ENCODE measurements at places on chromosomes 4 and X.
A peak's percentile ranks its signal among the peaks of the same experiment; 100 is the strongest.

- peak; percentile 70 for DNase-seq
These were observed 3.0 kb upstream of the CITED1 start for GRCh38 chrX:72308566-72309296.

DNA sequence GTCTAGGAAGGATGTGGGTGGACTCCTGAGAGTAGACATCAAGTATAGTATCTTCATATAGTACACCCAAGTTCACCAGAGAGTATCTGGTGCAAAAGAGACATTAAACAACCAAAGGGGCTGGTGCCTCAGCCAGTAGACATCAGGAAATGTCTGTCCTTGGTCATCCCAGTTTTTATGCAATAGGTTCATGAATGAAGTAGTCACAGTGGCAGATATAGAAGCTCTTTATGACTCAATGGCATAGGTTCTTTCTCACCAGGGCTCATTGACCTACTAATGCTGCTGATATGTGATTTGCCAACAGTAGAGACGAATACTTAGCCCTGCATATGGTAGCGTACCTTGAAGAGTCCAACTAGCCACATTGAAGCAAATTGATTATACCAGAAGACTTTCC lies 45.0 kb upstream of the CCDC149 start:
- DNase-seq, result no peak

GRCh38 chrX:120751683-120752082 lies 121.8 kb upstream of the C1GALT1C1 start:
- no peak for DNase-seq

DNA sequence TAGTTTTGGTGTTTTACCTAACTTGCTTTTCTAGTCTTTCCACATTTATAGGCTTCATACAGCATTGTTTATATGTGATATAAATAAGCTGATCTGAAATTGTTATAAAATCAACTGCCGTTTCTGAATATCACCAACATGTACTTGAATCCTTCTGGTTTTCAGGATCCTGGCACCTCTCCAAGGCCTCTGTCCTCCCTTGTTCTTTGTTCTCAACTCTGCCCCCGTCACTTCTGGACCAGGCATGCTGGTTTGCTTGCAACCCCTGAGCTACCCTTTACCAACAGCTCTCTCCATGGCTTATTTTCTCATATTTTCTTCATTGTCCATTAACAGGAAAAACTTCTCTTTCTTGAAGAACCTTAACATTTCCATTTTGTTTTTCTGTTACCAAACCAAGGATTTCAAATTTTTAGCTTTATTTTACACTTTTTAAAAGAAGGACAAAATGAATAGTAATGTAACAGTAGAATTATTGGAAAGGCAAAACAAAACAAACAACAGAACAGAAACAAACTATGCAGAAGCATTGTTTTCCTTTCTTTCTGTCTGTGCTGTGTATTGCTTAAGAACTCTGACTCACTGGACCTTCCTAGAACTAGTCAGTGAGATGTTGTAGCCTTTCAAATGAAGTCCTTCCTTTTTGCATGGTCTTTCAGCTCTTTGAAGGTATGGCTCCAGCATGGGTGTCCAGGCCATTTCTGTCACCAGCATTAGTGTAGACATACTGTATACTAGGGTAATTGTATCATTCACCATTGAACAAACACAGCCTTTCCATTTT lies 44.8 kb downstream of the BANK1 start:
- no peak for DNase-seq

GRCh38 chr4:1636490-1637211 lies 47.5 kb downstream of the FAM53A start:
- no peak for DNase-seq

GRCh38 chr4:86058621-86059020 lies 301.2 kb downstream of the MAPK10 start:
- DNase-seq, result no peak

DNA sequence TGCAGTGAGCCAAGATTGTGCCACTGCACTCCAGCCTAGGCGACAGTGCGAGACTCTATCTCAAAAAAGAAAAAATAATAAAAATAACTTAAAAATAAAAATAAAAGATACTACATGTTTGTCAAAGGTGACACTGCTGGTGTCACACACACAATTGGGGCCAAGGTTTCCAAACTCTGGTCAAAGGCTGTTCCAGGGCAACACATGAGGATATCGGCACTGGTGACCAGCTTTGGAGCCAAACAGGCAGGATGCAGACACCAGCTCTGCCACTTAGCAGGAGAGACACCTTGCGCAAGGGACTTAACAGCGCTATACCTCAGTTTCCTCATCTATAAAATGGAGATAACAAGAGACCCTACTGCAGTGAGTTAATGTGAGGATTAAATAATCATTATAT lies 52.3 kb downstream of the CD99L2 start:
- DNase-seq, result no peak

- DNase-seq, result no peak
These were observed 26.9 kb downstream of the CRLF2 start for GRCh38 chrX:1185561-1185960.

DNA sequence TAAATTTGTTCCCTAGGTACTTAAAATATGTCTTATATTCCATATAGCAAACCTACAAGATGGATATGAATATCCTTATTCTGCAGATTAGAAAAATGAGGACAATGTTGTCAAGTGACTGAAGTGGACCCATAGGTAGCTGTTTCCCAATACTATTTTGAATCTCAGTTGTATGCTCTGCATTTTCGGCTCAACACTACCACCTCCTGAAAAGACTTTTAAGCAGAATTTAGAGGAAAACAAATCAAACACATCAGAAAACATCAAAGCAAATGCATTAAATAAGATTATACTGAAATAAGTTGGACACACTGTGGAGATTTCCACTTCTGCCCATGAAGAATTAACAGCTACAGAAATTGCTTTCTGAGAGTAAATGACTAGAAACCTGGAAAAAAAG lies 488.7 kb downstream of the TRIML1 start:
- DNase-seq, result no peak

GRCh38 chr4:13441506-13441905 lies 42.6 kb downstream of the RAB28 start:
- DNase-seq, result no peak

DNA sequence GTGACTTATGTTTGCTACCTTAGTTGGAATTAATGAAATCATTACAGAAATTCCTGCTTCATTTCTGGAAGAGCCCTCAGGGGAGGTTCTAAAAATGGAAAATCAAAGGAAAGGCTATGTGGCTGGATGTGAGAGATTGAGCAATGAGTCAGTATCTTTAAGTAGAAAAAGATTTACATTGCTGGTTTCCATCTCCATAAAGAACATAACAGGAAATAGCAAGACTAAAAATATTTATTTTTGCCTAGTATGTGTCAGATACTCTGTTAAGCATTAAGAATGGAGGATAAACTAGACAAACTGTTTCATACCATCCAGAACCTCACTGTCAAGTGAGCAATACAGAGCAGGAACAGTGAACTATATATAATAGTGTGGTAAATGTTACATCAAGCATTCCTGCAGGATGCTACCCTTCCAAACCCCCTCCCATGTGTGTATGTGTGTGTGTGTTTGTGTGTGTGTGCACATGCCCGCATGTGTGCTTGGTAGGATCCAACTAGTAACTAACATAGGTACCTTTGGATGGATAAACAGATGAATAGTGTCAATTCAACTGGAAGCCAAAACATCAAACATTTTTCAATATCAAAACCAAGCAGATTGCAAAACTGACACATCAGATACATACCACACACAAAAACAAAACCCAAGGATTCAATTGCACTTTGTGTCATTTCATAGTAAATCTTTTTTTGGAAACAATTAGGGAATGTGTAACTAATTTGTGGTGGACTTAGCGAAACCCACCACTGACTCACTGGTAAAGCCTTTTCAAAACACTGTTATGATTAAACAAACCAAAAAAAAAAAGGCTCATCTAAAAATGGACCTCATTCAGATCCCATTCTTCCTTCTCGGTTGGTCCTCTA lies 223.4 kb downstream of the SHROOM3 start:
- DNase-seq, result no peak

DNA sequence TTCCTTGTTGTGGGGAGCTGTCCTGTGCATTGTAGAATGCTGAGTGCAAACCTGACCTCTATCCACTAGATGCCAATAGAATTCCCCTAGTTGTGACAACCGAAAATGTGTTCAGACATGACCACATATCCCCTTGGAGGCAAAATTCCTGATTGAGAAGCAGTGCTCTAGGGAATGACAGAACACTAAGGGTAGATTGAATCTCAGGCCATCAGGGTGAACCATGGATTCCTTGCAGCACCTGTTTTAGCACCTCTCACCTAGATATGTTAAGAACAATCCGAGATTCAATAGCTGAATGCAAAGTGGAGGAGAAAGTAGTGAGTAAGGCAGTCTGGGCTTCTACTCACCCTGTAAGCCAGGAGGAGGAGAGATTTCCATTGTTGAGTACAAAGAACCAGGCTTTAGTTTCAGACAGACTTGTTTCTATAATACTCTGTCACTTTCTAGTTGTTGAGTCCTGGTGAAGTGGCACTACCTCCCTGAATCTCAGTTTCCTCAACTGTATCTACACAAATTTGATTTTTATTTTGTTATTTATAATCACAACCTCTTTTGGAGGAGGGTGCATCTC lies 111.0 kb upstream of the RAP2C start:
- DNase-seq, result no peak

GRCh38 chrX:41889317-41890025 lies 33.9 kb downstream of the CASK start:
- no peak for DNase-seq

GRCh38 chr4:189113389-189113888 lies 827.2 kb upstream of the FRG1 start:
- DNase-seq, result no peak

GRCh38 chr4:89009115-89009514 lies 47.9 kb downstream of the FAM13A start:
- DNase-seq, result no peak

- DNase-seq, result no peak
These were observed 1743.9 kb downstream of the RPA4 start for GRCh38 chrX:98627645-98628044.

DNA sequence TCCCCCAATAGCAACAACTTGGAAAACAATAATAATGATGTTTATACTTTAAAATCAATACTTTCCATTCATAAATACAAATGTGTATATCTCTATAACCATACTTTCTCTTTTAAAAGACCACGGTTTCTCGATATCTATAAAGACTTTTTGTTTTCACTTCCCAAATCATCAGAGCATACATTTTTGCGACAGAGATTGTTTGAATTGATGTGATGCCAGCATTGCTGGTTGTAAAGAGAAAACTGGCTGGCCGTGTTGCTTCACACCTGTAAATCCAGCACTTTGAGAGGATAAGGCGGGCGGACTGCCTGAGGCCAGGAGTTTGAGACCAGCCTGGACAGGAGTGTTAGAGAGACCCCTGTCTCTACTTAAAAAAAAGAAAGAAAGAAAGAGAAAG lies 77.6 kb upstream of the ZNF518B start:
- no peak for DNase-seq

DNA sequence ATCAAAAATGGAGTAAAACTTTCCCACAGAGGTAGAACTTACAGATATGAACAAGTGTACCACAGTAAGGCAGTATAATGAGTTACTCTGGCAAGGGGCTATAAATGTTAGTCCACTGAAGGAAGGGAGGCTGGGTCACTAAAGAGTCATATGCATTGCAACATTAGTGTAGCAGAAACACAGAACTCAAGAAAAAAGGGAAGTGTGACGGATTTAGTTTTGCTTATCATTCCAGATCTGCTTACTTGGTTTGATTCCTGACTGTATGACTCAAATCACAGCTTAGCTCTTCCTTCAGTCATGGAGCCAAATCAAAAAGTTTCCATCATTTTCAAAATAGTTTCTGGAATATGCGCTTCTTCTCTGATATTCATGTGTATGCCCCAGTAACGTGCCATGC lies 148.7 kb downstream of the FSTL5 start:
- DNase-seq, result no peak

- DNase-seq, result no peak
These were observed 49.8 kb downstream of the OSTC start for GRCh38 chr4:108700081-108700757.

- DNase-seq, result no peak
These were observed 16.9 kb upstream of the TMSB4X start for GRCh38 chrX:12958059-12958458.

DNA sequence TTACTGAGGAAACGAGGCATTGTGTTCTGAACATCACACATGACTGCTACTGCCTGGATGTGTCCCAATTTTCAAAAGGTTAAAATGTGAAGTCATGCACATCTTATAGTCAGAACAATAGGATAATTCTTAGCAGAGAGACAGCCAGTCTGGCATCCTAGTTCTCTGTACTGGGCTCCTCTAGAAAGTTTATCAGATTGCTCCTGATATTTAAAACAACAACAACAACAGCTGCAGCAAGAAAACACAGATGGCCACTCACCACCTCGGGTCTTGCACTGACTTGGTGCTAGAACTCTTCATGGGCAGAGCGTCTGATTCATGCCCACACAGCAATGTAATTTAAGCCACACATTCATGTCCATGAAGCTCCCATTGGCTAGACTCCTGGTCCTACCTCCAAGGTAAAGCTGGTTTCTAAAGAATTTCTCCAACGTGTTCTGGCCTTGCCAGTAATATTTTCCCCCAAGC lies 33.3 kb upstream of the SLC2A9 start:
- no peak for DNase-seq

- DNase-seq, result no peak
These were observed 8.0 kb downstream of the NIPAL1 start for GRCh38 chr4:48024522-48024921.

GRCh38 chrX:68681443-68681941 lies 34.0 kb downstream of the STARD8 start:
- no peak for DNase-seq

DNA sequence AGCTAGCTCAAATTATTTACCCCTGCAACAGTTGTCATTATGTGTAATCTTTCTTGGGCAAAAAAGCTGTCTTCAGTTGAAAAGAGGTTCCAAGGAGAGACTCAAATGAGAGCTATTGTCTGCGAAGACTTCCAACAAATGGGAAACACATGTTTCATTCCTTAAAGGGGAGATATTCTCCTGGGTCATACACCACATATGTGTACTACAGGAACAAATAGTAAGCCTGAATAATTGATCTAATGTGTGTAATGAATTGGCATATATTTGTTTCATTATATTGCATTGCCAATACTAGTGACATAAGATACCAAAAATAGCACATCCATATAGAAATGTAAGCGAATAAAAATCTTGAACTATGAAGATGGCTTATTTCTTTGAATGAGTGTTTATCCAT lies 950.9 kb upstream of the NDST4 start:
- DNase-seq, result no peak

- peak; percentile 77 for DNase-seq
These were observed 27.3 kb upstream of the CRLF2 start for GRCh38 chrX:1239681-1240142.

GRCh38 chrX:50579955-50580354 lies 109.3 kb upstream of the DGKK start:
- DNase-seq, result peak; percentile 60

DNA sequence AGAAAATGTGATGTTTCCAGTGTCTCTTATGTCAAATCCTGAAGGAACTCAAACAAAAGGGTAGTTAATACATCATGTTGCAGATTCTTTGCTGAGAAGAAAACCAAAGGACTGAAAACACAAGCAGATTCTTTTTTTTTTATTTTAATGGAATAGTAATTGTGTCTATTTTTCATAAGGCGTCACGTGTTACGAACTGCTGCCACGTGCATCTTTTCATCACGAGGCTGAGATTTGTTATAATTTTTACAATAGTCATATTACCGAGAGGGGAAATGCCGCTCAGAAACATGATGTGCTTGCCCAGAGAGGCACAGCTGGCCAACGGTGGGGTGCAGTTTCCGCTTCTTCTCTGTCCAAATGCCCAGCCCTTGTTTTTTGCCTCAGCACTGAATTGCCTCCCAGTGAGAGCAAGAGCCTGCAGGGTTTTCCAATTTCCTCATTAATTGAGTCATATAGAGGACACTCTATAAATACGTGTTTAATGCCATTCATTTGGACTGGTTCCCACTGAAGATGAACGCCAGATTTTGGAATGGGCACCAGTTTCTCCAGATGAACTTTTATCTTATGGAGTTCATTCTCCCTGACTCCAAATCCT lies 225.3 kb downstream of the STK32B start:
- no peak for DNase-seq

Measured in Peyer's patch (tissue), 4 donors.